ENCODE measurements at places on chromosomes 7 and 10.

- no peak for DNase-seq
Measured at GRCh38 chr10:75599875-75600648, 168.6 kb downstream of the LRMDA start.

GRCh38 chr7:52695973-52696595, 339.3 kb upstream of the POM121L12 start:
- no peak for DNase-seq

- no peak for DNase-seq
Measured at GRCh38 chr10:84291384-84291783, 37.0 kb upstream of the CCSER2 start.

- DNase-seq, result no peak
Measured at GRCh38 chr7:79159040-79159664, 294.3 kb downstream of the MAGI2 start.

GRCh38 chr7:17041324-17041723, 159.5 kb upstream of the AGR3 start:
- peak; percentile 85 for DNase-seq

- no peak for DNase-seq
Measured at GRCh38 chr7:34612661-34613060, 45.4 kb upstream of the NPSR1 start.

DNA sequence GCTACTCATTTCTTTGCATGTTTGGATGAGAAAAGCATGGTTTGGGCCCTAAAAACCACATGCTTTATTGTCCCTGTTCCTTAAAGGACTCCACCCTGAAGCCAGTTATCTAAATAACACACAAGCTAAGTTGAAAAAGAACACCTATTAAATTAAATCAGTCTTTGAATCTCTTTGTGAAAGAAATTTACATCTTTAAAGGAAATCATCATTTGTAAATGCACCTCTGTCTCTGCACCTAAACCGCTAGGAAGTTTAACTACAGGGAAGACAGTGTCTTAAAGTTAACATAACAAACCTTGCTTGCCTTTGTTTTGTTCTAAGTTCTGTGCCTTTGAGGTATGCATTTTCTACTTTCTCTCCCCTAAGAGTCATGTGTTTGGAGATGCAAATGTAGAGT, 52.6 kb downstream of the HTR7 start:
- no peak for DNase-seq

DNA sequence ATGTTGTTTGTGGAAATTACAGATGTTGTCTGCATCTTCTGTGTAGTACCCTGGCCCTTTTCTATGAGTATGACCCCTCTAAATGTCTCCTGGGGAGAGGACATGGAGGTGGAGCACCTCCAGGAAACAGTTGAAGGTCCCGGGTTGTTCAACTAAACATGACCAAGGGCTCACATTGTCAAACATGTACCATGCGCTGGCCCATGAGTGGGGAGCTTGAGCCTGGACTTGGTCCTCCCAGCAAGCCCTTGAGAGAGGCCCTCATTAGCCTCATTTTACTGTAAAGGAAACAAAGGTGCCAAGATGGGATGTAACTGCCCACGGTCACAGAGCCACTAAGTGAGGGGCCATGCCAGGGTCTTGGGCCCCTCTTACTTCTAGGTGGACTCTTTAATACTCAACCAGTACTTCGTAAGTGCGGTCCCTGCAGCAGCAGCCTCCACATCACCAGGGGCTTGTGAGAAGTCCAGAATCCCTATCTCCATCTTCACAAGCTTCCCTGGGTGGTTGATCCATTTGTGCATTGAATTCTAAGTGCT, 31.2 kb downstream of the C10orf71 start:
- DNase-seq, result no peak

DNA sequence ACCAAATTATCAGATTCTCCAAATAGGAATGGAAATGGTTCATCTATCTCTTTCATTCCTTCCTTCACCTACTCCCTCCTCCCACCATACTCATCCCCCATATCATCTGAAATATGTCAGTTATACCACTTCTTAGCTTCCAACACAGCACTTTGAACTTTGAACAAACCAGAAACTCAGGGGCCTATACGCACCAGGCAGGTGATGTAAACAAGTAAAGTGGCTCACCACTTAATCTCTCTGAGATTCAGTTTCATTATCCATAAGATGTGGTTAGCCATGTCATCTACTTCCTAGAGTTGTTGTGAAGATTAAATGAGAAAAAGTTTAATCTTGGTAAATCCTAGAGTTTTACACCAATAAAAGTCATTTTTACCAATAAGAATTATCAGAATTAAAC, 65.9 kb upstream of the LRRN3 start:
- DNase-seq, result no peak

DNA sequence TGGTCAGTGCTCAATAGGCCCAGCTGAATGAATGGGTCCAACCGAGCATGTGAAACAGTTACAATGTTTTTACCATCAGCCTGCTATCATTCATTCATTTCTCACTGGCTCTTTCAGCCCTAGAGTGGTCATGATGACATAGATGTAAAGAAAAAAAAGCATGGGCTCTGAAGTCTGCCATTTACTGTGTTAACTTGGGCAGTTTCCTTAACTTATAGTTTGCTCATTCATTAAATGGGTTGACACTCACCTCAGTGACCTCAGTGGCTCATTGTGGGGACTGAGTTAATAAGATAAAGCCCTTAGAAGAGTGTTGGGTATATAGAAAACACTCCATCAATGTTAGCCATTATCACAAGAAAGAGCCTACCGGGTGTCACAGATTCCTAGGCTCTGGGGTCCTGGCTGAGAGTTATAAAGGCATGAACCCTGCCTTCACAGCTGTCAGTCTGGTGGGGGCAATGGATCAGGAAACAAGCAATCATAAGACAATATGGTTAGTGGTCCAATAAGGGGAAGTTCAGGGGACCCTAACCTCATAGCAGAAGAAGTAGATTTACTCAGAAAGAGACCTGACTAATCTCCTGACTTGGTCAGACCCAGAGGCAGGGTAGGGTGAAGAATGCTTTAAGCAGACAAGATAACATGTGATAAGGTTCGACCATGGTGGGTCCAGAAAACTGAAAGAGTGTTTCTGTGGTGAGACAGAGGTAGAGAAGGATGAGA, 29.7 kb upstream of the GPAM start:
- no peak for DNase-seq

GRCh38 chr7:103541026-103541425, 95.0 kb upstream of the SLC26A5 start:
- DNase-seq, result no peak

GRCh38 chr10:127797339-127797738, 60.4 kb downstream of the FOXI2 start:
- DNase-seq, result no peak

- no peak for DNase-seq
Measured at GRCh38 chr10:116207690-116208089, 65.3 kb downstream of the GFRA1 start.

DNA sequence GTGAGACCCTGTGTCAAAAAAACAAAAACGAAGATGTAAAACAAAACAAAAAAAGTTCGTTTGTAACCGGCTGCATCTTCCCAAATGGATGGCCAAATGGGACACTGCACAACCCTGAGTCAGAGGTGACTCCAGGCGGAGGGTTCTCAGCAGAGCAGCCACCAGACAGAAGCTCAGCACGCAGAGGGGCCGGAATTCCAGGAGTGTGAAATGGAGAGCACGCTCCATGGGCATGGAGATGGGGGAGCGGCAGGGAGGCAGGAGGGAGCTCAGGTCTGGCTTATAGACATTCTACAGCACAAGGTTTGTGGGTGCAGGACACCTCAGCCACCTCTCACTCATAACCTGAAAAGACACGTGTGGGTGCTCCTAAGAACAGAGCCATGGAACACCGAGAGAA, 227.0 kb downstream of the MAD1L1 start:
- DNase-seq, result no peak

Data from GM04503 (cell line).